ENCODE measurements at places on chromosomes 7 and 10. TPM values are rescaled to one million over a fixed set of nuclear protein-coding genes. Genes with fewer than 3 reads are reported as not detected.

Gene CTTNBP2
- total RNA-seq, result 4.9 TPM

Gene URGCP
- 23.0 TPM for total RNA-seq

Gene LRCH4
- 62.5 TPM for total RNA-seq

Gene AKR1C4
- not detected for total RNA-seq

DNA sequence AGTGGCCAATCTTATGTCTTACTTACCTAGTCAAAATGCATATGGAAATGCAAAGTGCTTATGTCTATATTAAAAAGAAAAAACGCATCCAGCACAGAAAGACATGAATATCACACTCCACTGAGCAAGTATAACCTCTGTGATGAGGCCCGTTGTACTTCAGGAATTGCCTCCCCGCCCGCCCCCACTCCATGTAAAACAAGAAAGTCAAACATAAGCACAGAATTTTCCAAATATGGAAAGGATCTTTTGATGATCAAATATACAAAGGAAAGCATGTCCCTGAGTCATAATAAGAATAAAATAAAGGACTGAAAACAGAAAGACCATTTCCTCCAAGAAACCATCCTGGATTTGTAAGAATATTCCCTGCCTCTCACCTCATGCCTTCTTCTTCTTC lies 229.1 kb downstream of the BAMBI start:
- peak; percentile 33 for DNase-seq

Measured in astrocyte (in vitro differentiated cells and primary cell).